ENCODE measurements at places on chromosomes 5 and 9.

DNA sequence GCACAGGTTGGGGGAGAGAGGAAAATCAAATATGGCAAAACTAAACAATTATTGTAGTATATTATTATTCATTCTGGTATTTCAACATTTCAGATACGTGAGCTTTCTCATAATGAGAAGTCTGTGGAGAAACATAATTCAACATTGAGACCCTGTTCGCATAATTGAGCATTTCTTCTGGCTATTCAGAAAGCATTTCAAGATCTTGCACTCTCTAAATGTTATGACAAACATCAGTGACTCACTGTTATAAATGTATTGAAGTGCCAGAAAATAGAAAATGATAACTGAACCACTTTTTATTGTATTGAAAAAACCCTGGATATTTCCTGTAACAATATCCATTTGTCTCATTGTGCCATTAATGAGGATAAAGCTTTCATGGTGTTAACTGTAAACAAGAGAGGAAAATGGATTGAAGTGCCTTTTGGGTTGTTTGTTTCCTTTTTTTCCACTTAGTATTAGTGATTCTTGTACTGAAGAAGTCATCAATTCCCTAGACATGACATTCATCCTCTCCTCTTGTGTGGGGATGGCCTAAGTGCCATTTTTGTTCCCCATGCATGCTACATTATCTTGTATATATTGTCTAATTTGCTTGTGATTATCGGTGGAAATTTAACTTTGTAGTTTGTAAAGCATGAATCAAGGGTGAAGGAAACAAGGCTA lies 124.6 kb downstream of the CAMK4 start:
- DNase-seq, result no peak

- DNase-seq, result no peak
Measured at GRCh38 chr9:27528076-27528885, 1.3 kb downstream of the MOB3B start.

DNA sequence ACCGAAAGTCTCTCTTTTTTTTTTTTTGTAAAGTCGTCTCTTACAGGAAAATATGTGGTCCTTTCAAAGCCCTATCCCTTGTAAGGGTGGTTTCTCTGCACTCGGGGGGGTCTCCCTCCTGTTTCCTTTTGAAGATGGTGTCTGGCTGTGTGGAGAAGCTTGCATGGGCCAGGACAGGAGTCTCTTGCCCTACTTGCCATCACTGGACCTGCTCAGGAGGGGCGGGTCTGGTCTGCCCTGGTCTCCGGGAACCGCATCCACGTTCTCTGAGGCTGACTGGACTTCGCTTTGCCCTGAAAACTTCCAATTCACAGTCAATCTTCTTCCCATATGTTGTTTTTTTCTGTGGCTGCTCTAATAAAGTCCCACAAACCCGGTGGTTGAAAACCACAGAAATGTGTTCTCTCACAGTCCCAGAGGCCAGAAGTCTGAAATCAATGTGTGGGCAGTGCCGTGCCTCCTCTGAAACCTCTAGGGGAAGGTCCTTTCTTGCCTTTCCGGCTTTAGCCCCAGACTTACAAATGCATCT lies 92.9 kb upstream of the IER5L start:
- no peak for DNase-seq

GRCh38 chr5:167777746-167778145 lies 513.7 kb upstream of the WWC1 start:
- DNase-seq, result no peak

GRCh38 chr9:112044186-112044585 lies 130.9 kb downstream of the SUSD1 start:
- DNase-seq, result no peak

- DNase-seq, result no peak
Measured at GRCh38 chr9:71911908-71912335, 483 bp downstream of the C9orf85 start.

GRCh38 chr5:82777106-82777505 lies 300.1 kb downstream of the TMEM167A start:
- DNase-seq, result no peak

DNA sequence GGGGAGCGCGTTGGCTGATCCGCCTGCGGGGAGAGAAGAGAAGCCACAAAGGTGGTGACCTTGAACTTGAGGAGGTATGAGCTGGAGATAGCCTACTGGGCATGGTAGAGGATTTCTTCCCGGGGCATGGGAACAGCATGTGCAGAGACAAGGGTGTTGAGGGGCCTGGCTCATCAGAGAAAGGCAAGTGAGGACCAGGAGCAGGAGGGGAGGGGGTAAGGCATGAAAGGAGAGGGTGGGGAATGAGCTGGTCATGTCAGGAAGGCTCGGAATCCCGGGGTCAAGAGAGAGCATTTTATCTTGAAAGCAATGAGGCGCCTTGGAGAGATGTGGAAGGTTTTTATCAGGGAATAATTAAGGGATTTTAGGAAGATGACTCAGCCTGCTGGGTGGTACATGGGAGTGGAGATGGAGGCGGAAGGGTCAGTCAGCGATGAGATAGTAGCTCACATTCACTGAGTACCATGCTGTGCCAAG lies 121.1 kb downstream of the LHX2 start:
- DNase-seq, result no peak

GRCh38 chr9:125524583-125525355 lies 182.2 kb downstream of the MAPKAP1 start:
- DNase-seq, result no peak

DNA sequence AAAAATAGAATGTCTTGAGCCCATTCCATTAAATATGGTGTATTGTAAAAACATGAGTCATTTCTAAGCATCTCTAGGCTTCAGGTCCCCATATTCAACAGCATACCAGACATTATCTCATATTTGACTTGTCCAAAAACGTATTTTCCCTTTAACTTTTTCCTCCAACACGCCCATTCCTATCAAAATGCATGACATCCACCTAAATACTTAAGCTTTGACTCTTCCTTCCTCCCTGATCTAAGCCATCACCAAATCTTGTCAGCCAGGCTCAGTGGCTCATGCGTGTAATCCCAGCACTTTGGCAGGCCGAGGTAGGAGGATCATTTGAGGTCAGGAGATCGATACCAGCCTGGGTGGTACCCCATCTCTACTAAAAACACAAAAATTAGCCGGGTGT lies 23.9 kb downstream of the VCP start:
- DNase-seq, result no peak

- no peak for DNase-seq
Measured at GRCh38 chr5:171424726-171425125, 5.3 kb downstream of the FGF18 start.

- no peak for DNase-seq
Measured at GRCh38 chr9:14323083-14323971, 9.4 kb upstream of the NFIB start.

- no peak for DNase-seq
Measured at GRCh38 chr5:120297616-120298015, 166.5 kb upstream of the PRR16 start.

GRCh38 chr9:128340691-128341434 lies 536 bp downstream of the SLC27A4 start:
- no peak for DNase-seq

DNA sequence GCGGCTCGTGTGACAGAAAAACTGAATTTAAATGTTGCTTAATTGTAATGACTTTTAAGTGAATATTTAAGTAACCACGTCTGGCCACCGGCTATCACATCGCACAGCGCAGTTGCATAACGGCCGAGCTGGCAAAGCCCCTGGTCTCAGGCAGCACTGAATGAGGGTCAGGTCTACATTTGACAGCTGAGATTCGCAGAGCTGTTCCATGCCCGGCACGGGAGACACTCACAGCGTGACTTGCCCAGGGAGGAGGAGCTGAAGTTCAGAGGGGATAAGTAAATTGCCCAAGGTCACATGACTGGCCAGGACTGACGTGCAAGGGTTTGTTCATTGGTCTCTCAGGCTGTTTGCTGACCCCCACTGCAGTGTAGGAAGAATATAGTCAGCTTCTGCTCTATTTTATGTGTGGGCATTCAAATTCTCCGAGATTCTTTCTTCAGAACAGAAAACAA lies 17.4 kb upstream of the COL5A1 start:
- no peak for DNase-seq

GRCh38 chr5:136018814-136019783 lies 9.7 kb upstream of the TGFBI start:
- no peak for DNase-seq

- no peak for DNase-seq
Measured at GRCh38 chr5:157820593-157821252, 38.2 kb downstream of the CLINT1 start.

GRCh38 chr5:157812086-157812485 lies 46.9 kb downstream of the CLINT1 start:
- DNase-seq, result no peak

- DNase-seq, result no peak
Measured at GRCh38 chr5:53678981-53679660, 118.7 kb downstream of the NDUFS4 start.

DNA sequence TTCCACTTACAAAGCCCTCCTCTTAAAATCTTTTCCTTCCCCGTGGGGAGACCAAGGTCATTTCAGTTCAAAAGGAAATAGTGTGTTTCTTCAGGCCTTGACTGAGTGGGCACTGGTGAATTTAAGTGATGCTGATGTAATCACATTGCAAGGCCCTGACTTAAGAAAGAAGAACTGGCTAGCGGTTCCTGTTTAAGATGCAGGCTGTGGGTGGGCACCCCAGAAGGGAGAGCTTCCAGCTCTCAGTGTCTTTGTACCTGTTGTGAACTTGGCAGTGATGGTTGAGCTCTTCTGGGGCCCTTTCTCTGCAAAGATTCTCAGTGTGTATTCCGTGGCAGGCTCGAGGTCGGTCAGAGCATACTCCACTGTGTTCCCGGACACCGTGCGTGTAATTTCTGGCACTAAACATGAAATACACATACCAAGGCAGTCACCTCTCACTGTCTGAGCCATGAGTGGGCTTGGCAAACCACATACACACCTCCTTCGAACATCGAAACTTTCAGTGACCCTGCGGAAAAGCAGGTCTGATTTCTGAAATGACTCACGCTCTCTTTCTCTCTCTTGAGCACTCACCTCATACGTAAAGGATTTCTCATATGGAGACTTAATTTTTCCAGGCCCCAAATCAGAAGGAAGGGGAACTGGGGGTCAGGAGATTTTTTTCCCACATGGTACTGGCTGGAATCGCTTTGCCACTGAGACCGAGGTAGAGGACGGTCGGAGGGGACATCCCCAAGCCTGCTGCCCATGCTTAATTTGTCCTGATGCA lies 81.9 kb downstream of the TNC start:
- DNase-seq, result no peak
